Stimulated activated CD4-positive, alpha-beta T cell treated with anti-CD3 and anti-CD28 coated beads, Interleukin-12 subunit alpha, Interleukin-12 subunit beta, amount 100 ng/mL, for 24 hours (primary cell): ENCODE measurements at places on chromosomes 11 and 22.
A peak's percentile ranks its signal among the peaks of the same experiment; 100 is the strongest.

DNA sequence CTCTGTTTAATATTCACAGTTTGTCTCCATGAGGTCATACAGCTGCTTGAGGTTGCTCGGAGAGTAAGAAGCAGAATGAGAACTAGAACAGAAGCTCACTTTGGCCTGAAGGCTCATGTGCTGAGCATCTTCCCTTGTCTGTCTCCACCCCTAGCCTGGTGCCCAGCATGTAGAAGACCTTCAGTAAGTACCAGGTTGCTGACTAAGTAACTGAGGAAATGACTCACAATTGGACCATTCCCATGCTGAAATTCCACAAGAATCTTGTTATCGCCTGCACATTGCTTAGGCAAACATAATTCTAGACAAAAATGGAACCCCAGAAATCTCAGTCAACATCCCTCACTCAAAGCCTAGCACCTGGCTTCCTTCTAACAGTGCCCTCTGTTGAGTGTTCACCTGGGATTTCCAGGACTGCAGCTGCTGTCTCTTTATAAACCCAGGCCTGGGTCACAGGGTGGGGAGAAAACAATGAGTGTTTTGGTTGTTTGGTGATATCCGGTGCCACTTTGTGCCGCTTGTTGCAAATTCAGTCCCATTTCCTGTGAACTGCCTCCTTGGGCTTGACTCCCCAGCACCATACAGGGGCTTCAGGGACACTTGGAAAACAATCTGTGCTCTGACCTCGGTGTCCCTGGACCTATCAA lies 406.8 kb downstream of the ETS1 start:
- DNase-seq = no peak

GRCh38 chr11:96827164-96827563 lies 437.4 kb downstream of the JRKL start:
- no peak for DNase-seq

DNA sequence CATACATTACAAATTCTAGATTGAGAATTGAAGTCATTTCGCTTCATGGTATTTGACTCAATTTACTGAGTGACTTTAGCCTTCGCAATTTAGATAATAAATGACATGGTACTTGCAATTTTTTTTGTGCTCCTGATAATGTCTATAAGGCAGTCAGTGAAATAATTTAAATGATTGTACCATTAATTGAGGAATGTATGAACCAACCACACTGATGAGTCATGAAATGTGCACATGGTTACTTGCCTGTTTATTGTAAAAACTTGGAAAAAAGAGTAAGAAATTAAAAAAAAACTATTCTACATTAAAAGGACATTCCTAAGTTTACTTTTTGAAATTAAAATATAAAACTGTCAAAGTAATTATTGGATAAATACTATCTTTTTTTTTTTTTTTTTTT lies 43.3 kb downstream of the DNAJC24 start:
- no peak for DNase-seq

DNA sequence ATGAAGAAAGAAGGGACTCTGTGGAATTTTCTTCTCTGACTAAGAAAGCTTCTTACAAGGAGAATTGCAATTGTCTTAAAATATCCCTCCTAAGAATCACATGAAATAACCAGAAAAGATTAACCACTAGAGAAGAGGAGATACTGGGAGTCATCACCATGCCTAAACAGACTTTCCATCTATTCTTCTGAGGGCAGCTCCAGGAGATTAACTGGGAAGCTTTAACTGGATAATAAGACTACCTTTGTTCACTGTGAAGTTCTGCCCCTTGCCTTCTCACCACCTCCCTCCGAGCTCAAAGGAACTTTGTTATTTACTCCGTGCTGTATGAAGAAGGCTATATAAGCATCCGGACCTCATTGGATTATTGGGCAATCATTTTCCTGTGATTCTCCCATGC lies 24.5 kb upstream of the MMP7 start:
- no peak for DNase-seq

GRCh38 chr11:95766701-95767100 lies 22.9 kb downstream of the FAM76B start:
- no peak for DNase-seq

GRCh38 chr22:21712751-21713427 lies 22.7 kb downstream of the YPEL1 start:
- DNase-seq = peak; percentile 20

- no peak for DNase-seq
Observed at GRCh38 chr11:65474864-65475263, 24.0 kb upstream of the MALAT1 start.

GRCh38 chr11:34466802-34467488 lies 28.2 kb downstream of the CAT start:
- DNase-seq = no peak

DNA sequence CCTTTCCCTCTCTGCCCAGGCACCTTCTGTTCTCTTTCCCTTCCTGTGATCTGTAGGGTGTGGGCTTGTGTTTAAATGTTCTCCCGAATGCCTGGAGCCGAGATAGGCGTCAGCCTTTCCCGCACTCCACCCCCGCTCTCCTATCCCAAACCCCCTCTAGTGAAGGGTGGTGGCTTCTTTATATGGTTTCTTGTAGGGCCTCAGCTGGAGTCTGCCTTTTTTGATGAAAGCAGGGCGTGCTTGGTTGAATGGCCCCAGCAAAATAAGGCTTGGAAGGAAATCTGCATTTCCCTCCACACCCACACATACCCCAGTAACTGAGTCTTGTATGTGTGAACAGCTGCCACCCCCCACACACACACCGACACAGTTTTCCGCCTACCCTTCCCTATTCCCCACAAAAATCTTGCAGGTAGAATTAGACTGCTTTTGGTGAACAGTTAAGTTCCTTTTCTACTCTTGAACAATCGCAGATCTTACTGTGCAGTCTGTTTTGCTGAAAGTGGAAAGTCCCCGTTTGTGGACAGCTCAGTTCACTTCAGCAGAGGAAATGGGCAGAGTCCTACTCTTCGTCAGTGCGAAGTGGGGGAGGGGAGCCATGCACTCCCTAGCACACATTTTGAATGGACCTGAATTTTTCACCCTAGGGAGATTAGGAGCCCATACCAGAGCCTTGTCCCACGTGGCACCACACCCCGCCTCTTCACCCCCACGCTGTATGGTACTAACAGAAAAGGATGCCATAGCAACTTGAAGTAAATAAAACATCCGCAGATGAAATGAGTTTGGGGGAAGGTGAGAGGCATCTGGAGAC lies 25.5 kb upstream of the GRK2 start:
- peak; percentile 82 for DNase-seq

- no peak for DNase-seq
Observed at GRCh38 chr11:57648801-57649735, 644 bp downstream of the YPEL4 start.

- no peak for DNase-seq
Observed at GRCh38 chr11:35622070-35622469, 3.8 kb downstream of the FJX1 start.

- DNase-seq = no peak
Observed at GRCh38 chr11:68509066-68509465, 48.5 kb downstream of the PPP6R3 start.

GRCh38 chr11:72190631-72191071 lies 1.3 kb upstream of the FOLR1 start:
- DNase-seq = no peak

GRCh38 chr11:78940500-78941225 lies 366.0 kb upstream of the NARS2 start:
- no peak for DNase-seq

DNA sequence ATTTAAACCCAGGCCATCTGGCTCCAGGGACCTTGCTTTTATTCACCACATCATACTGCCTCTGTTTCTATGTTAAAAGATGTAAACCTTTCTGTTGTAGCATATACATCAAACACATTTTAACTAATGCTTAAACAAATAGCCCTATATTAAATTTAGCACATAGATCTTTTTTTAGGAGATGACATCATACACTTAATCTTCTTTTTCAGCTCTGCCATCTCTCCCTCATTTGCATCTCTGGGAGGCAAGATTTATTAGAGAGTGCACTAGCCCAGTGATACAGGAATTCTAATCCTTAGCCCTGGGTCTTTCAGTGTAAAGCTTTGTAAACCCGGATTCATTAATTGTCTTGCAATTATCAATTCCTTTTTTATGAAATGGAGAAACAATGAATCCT lies 13.6 kb downstream of the OR5D16 start:
- DNase-seq = no peak

GRCh38 chr22:24101966-24102365 lies 79.3 kb upstream of the SUSD2 start:
- no peak for DNase-seq

- DNase-seq = no peak
Observed at GRCh38 chr11:17642370-17642769, 77.0 kb upstream of the MYOD1 start.

GRCh38 chr11:62393061-62393611 lies 25.7 kb upstream of the SCGB1A1 start:
- DNase-seq = no peak

DNA sequence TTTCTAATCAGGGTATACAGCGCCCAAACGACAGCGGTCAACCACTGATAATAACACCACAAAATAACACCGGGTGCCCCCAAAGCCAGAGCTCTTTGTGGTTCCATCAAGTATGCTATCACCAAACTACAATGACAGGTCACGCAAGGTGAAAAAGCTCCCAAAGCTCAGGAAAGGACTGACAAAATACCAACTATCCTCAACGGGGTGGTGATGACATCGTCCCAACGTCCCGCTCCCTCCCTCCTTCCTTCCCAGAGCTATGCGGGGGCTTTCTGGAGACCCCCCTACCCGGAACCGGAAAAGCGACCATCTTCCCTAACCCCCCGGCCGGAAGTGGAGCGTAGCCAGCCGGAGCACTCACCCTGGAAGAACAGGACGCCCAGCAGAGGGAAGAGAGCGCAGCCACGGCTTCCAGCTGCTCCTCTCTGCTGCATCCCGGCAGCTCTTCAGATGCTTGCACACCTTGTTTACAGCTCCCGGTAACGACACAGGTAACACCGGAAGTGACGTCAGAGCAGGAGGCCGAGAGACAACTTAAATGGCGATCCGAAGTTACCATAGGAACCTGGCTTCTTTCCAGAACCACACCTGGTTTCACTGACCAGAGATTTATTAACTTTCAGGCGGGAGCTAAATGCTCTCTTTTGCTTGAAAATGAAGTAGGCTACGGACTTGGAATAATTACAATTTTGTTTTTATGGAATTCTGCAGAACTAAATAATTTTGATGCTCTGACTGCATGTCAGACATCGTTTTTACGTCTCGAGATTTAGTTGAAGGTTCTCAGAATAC lies at the start of gene MPZL3:
TSS of gene MPZL3 (minus strand) at position 508 of the 795 bp plus-strand sequence. CDS start at position 437, 71 bp downstream.
- peak; percentile 66 for DNase-seq

- no peak for DNase-seq
Observed at GRCh38 chr11:105577641-105578040, 32.2 kb upstream of the GRIA4 start.

DNA sequence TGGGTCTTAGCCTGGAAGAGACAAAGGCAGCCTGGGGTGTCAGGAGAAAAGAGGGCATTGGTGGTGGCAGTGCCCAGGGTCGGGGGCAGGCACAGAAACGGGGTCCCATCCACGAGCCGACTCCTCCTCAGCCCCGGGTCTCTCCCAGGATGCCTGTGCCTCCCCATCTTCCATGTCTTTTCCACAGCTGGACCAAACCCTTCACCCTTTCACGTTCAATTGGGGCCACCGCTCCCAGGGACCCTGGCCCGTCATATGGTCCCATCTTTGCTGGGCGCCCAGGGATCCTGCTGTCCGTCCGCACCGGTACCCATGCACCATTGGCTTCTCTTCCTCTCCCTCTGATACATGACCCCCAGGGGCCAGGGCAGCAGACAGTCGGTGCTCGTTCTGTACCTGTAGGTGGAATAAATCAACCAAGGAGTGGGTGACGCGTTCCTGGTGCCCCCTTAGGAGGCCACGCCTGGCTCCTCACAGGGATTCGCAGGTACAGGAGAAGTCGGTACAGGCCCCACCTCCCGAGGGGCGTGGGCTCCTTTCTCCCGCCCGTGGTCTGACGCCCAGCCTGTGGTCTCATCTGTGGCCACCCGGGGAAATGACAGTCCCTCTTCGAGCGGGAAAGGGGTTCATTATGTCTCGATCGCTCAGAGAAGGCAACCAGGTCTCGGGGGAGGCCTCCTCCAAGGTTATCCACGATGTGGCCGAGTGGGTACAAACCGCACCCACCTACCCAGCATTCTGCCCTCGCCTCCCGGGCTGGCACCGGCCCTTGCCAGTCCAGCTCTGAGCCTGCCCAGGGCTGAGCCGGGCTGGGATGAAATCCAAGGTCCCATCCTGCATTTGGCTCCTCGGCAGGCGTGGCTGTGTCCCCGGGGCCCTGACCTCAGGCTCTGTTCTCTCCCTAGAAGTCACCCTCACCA lies 1493.6 kb downstream of the BRD1 start:
- no peak for DNase-seq

DNA sequence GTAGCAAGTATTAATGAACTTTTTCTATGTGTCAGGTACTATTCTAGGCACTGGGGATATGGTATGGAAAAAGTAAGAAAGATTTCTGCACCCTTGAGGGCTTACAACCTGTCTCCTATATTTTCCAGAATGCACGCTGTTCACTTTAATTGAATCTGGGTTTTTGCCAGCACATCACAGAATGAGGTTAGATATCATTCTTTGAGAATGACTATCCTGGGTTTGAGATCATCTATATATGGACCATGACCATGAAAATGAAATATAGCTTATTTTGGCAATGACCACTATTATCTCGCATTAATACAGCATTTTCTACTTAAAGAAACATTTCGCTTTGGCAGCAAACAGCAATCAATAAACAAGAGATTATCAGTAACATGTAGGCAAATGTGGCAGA lies 46.9 kb downstream of the C11orf71 start:
- no peak for DNase-seq

DNA sequence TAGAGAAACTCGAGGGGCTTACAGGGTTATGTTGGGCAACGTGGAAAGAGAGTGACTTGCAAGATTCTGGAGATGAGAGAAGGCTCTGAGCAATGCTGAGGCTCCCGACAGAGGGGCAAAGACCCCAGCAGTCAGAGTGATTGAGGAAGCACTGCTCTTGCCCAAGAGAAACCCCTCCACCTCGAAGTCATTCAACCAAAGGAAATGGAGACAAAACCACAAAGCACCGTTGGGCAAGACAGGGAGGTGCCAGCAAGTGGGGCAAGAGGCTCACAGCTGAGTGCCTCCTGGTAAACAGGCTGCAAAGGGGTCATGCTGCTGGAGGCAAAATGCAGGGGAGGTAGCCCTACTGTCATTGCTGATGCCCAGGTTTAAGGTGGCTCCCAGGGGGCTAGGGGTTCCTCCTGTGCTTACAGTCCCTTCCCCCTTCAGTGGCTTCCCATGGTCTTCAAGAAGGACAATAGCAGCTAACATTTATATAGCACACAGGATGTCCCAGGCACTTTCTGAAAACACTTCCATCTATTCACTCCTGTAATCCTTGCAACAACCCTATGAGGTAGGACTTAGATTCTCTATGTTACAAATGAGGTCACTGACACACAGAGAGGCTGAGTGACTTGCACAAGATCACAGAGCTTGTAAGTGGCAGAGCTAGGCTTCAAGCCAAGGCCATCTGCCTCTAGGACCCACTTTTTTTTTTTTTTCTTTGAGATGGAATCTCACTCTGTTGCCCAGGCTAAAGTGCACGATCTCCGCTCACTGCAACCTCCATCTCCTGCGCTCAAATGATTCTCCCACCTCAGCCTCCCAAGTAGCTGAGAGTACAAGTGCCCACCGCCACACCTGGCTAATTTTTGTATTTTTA lies 18.1 kb upstream of the MYH9 start:
- DNase-seq = no peak

GRCh38 chr11:113578715-113579250 lies 103.6 kb upstream of the DRD2 start:
- no peak for DNase-seq

GRCh38 chr11:73623686-73624085 lies 22.7 kb upstream of the PLEKHB1 start:
- no peak for DNase-seq

- no peak for DNase-seq
Observed at GRCh38 chr11:36002196-36002595, 58.3 kb downstream of the LDLRAD3 start.

GRCh38 chr22:27850000-27850521 lies 48.5 kb upstream of the MN1 start:
- no peak for DNase-seq
